ENCODE measurements at places on chromosomes 1 and 21.

DNA sequence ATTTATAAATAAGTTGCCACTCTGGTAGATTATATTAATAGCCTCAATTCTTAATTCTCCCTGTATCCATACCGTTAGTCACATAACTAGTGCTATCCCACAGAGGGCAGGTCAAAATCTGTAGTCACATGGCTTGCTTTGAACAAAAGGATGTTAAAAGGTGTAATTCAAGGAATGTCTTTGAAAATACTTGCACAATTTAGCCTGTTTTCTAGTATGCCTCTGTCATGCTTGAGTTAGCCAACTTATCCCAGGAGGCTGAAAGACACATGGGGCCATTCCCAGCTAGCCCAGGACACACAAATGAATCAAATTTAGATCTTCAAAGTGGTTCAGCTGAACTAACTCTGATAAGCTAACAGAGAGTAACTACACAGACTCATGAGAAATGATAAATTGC lies 758.5 kb upstream of the NEGR1 start:
- DNase-seq: no peak

DNA sequence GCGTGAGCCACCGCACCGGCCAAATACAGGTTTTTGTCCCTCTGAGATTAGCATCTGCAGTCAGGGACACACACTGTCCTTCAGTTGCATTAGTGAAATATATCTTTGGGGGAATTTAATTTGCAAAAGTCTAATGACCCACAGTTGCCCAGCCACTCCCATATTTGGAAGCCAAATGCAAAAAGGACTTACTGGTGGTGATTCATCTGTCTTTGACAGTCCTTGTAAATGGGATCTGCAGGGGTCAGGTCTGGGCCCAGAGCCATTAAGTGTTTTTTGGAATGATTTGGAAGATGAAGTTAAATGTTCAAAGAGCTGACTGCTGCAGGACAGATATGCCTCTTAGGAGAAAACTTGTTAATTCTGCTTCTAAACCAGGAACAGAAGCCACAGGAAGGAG lies 44.6 kb upstream of the DNASE2B start:
- no peak for DNase-seq

GRCh38 chr21:15421947-15422346 lies 307.8 kb upstream of the USP25 start:
- DNase-seq: no peak

DNA sequence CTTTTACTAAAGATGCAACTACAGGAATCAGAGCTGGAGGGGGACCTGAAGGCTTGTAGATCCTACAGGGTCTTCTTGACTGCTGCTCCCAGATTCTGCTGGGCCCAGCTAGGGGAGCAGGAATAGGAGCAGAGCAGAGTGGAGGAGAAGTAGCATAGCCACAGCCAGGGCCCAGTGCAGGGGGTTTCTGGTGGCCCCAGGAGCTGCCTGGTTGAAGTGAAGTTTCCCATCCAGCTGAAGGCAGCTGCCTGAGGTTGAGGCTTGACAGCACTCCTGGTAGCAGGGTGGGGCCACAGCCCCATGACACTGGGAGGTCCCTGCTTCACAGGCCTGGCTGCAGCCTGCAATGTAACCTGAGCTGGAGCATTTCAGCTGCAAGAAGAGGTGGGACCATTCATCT lies 2.0 kb upstream of the INPP5B start:
- no peak for DNase-seq

GRCh38 chr1:212959266-212960220 lies 9.2 kb downstream of the VASH2 start:
- DNase-seq: no peak

DNA sequence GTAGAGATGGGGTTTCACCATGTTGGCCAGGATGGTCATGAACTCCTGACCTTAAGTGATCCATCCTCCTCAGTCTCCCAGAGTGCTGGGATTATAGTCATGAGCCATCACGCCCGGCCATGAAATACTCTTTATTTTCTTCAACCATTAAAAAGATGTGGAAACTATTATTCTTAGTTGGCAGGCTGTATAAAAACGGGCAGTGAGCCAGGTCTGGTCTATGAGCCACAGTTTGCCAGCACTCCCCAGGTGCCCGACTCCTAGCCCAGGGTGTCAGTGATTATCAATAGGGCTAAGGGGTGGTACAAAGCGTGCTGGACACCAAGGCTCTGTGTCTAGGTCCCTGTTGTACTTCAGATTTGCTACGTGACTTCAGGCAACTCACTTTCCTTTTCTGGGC lies 3.7 kb upstream of the TMEM61 start:
- no peak for DNase-seq

DNA sequence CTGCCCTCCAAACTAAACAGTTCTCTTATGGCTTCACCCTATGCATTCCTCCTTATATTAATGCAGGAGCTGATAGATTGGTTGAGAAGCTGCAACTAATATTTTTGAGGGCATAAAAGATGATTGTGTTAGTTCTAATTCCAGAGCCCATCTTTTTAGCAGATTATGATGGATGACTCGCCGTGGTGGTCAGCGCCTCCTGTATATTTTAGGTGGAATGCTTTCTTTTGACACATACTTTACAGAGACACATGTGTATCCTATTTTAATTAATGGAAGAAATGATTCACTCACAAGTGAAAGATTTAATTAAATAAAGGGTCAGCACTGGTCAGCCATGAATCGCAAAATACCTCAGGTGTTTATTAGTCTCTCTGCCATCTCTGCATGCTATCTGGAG lies 120.7 kb downstream of the TM2D1 start:
- no peak for DNase-seq

- no peak for DNase-seq
Observed at GRCh38 chr1:234990328-234990675, 138.3 kb downstream of the TOMM20 start.

DNA sequence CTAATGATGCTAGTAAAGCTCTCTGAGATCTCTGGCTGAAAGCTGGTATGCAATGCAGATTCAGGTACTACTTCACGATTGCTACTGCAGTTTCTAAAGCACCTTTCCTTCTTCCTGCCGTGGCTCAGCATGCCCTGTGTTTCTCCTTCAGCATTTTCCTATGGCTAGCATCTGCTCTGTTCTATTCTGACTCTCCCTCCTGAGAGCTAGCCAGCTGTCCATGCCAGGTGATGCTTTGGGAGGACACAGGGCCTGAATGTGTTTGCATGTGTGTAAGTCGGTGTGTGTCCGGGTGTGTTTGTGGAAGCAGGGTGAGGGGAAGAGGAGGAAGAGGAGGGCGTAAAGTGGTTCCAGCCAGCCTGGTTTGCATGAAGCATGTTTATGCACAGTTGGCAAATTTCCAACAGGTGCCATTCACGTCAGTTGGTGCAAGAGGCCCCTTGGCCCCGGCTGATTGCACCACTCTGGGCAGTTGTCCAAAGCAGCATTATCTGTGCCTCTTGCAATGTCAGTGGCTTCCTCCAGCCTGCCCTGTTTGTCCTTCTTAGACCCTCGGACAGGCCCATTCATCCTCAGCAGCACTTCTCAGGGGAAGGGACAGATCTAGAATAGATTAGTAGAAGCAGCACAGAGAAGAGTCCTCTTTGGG lies 433.3 kb downstream of the DISC1 start:
- DNase-seq: no peak

DNA sequence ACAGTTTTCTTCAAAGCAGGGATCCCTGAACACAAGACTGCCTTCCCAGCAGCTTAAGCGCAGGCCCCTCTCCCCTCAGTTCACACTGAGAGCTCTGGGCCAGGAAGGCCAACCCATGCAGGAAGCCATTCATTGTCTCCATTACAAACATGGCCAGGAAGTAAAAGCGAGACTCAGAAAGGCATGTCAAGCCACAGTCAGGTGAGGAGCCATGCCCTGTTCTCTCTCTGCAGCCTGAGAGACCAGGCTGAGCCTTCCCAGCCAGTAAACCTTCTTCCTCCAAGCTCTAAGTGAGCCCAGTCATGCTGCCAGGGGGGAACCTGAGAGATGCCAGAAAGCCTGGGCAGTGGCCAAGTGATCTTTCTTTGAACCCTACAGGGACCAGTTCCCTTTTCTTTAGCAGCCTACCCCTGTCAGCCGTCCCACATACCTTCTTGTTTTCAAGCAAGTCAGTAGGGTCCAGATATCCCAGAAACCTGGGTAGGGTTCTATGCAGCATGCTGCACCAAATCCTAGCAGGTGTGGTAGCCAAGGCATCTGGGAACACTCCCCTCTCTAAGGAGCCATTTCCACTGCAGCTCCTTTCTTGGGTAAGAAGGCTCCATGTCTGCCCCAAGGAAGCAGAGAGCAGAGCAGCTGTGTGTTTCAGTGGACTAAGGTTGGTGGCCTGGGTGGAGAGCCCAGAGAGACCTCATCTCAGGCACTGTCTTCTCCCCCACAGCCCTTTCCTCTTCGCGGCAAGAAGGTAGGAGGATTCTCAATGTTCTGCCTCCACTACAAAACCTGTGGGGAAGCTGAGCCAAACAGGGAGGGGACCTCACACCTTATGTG lies 977 bp downstream of the TRAF3IP3 start:
- DNase-seq: no peak

DNA sequence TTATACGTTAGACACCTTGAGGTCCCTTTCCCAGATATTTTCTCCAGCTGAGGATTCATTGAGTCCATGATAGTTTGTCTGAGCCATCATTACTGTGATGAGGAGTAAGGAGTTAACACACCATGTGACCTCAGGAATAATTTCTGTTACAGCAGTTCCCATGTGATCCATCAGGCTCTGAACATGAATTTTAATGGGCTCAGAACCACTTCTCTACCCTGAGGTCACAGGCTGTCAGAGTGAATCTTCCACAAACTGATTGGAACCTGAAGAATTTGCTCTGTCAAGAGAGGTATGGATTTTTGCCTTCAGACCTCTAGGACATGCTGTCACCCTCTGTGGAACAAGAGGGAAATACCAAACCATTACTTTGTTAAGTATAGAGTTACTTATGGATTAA lies 81.0 kb downstream of the NTMT2 start:
- DNase-seq: no peak

GRCh38 chr1:84643183-84643582 lies 47.1 kb downstream of the SSX2IP start:
- DNase-seq: no peak

DNA sequence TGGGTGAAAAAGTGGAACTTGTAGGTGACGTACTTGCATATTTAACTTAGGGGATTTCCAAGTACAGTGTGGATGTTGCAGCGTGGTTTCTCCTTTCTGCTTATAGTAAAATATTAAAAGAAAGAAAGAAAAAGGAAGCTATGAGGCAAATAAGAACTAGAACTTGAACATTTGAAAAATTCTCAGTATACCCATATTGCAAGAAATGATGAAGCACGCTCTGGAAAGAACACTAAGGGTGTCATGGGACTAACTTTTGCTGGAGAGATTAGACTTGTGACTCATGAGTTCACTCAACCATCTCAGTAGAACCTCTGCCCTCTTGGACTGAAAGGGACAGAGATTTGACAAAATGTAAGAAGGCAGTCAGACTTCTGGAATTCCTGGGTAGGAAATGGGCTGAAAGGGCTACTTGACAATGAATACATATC lies 704.5 kb upstream of the ADGRL4 start:
- DNase-seq: no peak

- no peak for DNase-seq
Observed at GRCh38 chr1:109705411-109705810, 6.6 kb upstream of the GSTM5 start.

- no peak for DNase-seq
Observed at GRCh38 chr1:188277771-188278170, 1449.0 kb downstream of the PLA2G4A start.

DNA sequence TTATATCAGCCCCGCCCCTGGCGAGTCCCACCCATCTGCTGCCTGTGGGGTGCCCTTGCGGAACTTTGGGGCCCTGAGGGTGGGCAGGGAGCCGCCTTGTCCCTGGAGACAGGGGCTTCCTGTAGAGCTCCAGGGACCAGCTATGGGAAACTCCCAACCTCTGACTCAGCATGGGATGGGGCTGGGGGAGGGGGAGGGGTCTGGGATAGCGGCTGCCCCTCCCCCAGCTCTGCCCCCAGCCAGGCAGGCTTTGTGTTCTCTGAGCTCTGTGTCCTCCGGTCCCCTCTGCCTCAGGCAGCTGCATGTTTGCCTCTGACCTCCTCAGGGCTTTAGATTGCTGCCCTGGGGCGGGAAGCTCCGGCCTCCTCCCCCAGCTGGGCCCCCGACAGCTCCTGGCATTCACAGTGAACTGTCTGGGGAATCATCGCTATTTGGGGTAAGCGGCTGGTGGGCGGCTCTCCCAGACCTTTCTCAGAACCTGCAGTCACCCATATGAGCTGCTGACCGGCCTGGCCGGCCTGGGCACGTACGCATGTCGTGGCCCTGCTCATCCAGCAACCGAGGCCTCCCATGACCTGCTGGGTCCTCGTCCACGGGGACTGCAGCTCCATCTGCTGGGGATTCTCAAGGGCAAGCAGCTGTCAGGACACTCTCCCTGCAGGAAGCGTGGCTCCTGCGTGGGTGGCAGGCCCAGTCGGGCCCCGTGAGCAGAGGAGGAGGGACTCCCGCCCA lies 17.1 kb downstream of the ARHGEF16 start:
- DNase-seq: no peak

DNA sequence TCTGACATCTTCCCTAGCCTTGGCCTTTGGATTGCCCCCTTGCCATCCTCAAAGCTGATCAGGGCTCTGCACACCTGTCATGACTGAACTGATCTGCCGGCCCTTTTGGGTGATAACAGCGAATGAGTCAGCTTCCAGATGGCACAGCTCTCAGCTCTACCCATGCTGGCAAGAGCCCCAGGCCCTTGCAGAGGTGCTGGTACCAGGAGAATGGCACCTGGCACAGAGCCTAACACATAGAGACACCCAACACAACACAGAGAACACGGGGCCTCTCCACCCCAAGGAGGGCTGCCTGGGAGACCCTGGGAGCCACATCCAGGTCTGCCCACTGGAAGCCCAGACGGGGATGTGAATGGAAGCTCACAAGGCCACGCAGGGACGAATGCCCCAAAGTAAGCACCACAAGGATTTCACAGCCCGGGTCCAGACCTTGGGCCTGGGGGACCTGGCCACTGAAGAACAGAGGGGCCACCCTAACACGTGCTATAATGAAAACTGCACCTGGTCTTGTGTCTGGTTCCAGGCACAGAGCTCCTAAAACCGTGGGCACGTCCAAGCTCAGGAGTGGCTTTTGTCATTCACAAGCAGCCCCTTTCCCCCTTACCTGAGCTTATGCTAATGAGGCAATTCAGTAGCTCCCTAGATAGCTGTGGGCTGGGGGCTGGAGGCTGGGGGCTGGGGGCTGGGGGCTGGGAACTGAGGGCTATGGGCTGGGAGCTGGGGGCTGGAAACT lies 160.5 kb downstream of the NPHP4 start:
- no peak for DNase-seq

DNA sequence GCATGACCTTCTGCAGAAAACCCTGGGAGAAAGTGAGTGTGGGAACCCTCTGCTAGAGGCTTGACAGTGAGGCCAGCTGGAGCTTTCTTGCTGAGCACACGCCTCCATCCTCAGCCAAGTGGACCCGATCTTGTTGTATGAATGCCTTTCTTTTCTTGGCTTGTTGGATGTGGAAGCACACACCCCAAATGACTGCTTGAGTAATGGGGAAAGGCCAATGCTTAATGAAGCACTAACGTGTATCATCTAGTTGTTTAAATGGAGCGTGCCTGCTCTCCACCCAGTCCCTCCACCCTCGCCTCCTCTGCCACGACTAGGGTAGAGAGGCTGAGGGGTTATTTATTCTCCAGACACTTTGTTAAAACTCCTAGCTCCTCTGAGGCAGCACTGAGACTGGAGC lies 54.3 kb upstream of the IKBKE start:
- no peak for DNase-seq

GRCh38 chr21:17726047-17726829 lies 92.9 kb downstream of the C21orf91 start:
- DNase-seq: no peak
